Lung (tissue), 17 donors: ENCODE measurements at places on chromosomes 5 and 9. TPM values are rescaled to one million over a fixed set of nuclear protein-coding genes. Genes with fewer than 3 reads are reported as not detected.

GRCh38 chr5:111953351-111954127 lies 196.5 kb upstream of the NREP start:
- DNase-seq, result no peak

Gene PKD2L2
- total RNA-seq, result not detected

GRCh38 chr5:146521403-146522106 lies 5.6 kb upstream of the GPR151 start:
- no peak for DNase-seq

DNA sequence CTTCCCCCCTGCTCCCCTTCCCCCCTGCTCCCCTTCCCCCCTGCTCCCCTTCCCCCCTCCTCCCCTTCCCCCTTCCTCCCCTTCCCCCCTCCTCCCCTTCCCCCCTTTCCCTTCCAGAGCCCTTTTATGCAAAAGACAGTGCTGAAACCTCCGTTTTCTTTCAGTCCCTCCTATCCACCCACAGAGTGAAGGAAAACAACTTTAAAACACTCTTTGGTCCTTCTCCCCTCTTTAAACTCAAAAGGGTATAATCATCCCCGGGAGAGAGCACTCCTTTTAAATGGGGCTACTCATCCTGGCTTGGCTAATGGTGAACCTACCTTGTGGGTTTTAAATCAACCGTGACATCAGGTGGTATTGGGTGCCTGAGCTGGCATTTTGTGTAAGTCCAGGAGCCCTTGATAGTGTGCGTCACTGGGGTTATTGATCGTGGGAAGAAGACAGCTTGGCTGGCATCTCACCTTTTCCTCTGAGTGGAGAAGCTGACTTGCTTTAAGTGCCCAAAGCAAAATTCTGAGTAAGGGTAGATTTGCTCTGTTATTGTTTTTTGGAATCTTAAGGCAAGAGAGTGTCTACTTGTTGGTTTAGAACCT lies 2.7 kb downstream of the LARP1 start:
- no peak for DNase-seq

Gene PCDHA6
- total RNA-seq, result 0.92 TPM
